ENCODE measurements at places on chromosomes 2 and 18.
A peak's percentile ranks its signal among the peaks of the same experiment; 100 is the strongest.

GRCh38 chr2:222916229-222917197 lies 55.7 kb downstream of the ACSL3 start:
- DNase-seq: no peak

- DNase-seq: no peak
Measured at GRCh38 chr2:199693861-199694260, 157.1 kb downstream of the FTCDNL1 start.

- DNase-seq: no peak
Measured at GRCh38 chr2:159506764-159507440, 109.4 kb downstream of the BAZ2B start.

DNA sequence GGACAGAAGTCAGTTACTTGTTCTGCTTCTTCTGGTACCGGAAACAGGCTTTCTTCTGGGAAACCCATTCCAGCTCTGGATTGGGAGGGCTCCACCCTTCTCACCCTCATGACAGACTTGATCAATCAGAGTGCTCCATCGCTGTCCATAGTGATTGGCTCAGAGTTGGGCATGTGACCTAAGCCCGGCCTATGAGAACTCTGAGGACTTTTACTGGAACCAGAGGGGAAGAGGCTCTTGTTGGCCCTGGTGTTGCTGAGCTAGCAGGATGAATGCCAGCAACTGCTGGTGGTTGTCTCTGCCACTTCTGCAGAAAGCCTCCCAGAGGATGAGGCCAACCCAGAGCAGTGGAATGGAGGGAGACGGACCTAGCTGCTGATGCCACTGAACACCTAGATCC lies 33.3 kb downstream of the TMEM37 start:
- DNase-seq: no peak

GRCh38 chr18:8756571-8756970 lies 51.2 kb downstream of the MTCL1 start:
- DNase-seq: no peak

DNA sequence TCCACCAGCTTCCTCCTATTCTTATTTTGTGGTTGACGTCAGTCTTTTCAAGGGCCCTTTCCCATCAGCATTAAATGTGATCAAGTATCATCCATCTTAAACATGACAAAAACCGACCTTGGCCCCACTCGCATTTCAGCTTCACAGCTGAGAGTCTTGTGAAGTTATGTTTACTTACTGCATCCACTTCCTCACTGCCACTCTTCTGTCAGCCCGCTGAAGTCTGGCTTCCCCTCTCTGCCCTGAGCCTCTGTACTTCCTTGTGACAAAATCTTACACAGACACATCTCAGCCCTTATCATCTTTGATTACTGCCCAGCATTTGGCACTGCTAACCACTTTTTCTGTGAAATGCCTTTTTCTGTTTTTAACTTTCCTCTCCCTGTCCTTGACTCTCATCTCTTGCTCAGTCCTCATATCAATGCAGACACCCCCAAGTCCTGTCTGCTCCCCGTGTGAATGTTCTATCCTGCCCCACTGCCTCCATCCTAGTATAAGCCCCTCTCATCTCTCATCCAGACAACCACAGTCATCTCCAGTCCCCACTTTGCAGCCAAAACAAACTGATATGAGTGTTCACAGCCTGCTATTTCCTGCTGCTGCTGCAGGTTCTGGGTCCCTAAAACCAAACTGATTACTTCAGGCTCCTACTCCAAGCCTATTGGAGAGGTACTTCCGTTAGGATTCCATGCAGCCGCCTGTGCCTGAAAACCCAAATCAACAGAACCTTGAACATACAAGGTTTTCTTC lies 31.4 kb downstream of the FOSL2 start:
- DNase-seq: peak; percentile 49

DNA sequence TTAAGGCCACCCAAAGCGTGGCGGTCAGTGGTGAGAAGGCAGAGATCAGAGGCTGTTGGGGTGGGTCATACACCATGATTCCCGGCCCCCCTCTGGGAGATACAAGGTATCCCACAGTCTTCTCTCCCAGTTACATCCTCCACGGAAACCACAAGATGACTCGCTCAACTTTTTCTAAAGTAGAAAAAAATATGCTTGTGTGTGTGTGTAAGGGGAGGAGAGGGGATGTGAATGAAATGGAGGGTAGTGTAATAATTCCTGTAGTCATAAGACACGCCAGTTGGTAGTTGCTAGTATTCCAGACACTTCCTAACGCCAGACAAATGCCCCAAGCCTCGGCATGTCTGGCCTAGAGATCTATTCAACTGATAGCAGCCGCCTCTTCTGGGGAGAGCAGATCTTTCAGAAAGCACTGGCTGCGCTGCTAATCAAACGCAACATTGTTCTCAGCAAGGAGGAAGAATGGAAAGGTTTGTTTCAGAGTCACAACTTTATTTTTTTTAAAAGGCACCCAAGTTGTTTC lies 143.5 kb downstream of the TGIF1 start:
- no peak for DNase-seq

DNA sequence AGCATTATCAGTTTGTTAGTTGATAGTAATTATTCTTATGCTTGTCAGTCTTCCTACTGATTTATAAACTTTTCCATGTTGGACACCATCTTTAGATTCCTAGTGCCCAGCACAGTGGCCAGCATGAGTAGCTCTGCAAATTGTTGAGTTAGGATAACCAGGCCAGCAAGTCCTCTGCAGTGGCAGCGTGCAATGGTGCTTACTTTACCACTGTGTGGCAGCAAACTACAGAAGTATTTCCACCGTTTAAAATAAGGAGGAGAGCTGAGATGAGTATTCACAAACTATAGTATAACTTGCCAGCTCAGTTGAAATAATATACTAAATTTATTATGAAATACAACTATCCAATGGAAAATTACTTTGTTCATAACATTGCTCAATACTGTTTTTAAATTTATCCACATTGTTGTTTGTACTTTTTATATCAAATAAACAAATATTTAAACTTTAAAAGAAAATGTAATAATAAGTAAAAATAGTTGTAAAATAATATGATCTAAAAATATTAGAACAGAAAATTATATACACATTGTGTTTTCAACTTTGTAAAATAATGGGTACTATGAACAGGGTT lies 9.3 kb upstream of the THADA start:
- DNase-seq: peak; percentile 17
